ENCODE measurements at places on chromosomes 1 and 21.

- no peak for DNase-seq
Observed at GRCh38 chr1:171833091-171833825, 8.0 kb upstream of the DNM3 start.

GRCh38 chr1:36754366-36754765 is 271.7 kb upstream of the CSF3R start:
- DNase-seq, result no peak

DNA sequence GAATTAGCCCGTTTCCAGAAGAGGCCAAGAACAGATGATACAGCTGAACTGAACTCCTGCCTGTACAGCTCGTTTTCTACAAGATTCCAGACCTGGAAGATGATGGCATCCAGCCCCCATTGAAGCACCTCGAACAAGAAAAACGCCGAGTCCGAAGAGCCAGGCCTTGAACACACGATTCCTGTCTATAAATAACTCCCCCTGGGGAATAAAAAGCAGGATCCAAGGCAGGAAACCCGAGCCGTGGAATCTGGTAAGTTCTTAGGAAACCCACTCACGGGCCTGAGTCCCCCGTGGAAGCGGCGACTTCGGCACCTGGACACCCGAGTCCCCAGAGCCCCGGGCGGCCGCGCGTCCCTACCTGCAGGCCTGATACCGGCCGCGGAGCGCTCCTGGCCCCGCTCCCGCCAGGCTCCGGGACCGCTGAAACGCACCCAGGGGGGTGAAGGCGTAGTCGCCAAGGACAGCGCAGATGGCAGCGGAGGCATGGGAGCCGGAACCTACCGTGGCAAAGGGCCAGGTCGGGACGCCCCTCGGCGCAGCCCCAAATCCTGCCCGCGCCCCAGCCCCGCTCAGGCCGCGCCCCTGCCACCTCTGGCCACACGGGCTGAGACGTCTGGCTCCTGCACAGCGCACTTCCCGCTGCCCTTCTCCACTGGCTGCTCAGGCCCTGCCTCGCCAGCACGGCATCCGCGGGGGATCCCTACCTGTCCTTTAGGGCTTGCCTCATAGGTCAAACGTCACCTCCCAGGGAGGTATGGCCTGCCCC is 14.0 kb upstream of the HLCS start:
- DNase-seq, result no peak

GRCh38 chr1:14487671-14488070 is 110.8 kb upstream of the KAZN start:
- DNase-seq, result no peak

DNA sequence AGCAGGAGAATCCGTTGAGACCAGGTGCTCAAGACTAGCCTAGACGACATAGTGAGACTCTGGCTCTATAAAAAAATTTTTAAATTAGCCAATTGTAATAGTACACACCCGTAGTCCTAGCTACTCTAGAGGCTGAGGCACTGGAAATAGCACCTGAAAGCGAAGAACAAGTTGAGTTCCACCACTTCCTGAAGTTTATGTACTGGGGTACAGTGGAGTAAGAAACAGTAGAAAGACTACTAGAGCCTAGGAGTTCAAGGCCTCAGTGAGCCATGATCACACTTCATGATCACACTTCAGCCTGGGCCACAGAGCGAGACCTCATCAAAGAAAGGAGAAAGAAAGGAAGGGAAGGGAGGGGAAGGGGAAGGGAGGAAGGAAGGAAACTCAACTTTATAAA is 19.8 kb downstream of the RSBN1 start:
- no peak for DNase-seq
